Esophagus mucosa (tissue), 1 donor: ENCODE measurements at places on chromosomes 3 and 15.

DNA sequence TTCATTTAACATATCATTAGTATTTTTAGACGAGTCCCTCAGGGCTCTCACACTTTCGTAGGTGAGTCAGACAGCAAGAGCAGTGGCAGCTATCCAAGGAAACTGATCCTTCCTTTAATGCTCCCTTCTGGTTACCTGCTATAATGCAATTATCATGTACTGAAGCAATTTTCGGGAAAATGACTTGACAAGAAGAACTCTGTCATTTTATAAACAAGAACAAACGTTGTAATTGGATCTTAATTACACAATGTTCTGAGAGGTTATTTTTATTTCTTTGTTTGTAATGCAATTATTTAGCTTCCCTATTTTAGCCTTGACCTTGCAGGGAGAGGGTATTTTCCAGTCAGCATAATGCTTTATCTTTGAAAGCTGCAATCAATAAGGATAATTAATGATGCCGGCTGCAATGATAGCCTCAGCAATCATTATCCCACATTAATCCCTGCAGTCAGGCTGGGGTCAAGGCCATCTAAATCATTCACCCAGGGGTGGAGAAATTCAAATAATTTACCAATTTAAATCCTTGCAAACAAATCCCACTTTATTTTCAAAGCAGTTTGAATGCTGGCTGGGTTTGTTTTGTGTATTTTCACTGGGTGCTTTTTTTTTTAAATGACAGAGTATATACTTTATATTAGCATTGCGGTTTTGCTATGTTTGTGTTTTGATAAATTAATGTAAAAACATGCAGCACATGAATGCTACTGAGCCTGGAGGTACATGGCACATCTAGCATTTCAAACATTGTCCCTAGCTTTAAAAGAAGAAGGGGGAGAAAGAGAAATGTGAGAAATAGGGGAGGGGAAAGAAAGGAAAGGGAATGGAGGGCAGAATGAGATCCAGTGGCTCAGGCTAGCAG is 249.9 kb downstream of the SHOX2 start:
- peak; percentile 56 for ATAC-seq

- peak; percentile 48 for ATAC-seq
Measured at GRCh38 chr15:77013776-77014131, 18.8 kb downstream of the PSTPIP1 start.

GRCh38 chr3:135649361-135649760 is 316.2 kb upstream of the PPP2R3A start:
- ATAC-seq: no peak

DNA sequence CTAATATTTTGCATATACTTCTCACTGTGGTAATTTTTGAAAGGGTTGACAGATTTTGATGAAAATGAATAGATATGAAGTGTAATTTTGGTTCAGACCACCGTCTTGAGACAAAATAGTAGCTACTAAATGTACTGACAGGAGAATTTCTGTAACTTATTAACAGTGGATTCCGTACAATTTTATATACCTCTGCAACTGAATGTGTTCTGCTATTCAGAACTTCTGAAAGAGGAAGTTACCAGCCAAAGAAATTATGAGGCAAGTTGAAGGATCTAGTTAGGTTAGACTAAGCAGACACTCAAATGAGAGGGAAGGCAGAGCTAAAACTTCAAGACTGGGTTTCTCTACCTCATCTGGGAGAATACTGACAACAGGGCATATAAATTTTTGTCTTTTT is 29.4 kb downstream of the GAP43 start:
- no peak for ATAC-seq

- ATAC-seq: peak; percentile 87
Measured at GRCh38 chr3:100634493-100635272, 25.3 kb downstream of the ADGRG7 start.

- ATAC-seq: no peak
Measured at GRCh38 chr15:41937568-41937923, 34.8 kb downstream of the EHD4 start.

- no peak for ATAC-seq
Measured at GRCh38 chr3:13594991-13595421, 46.1 kb downstream of the FBLN2 start.

GRCh38 chr3:184471439-184471838 is 90.1 kb upstream of the EPHB3 start:
- no peak for ATAC-seq

DNA sequence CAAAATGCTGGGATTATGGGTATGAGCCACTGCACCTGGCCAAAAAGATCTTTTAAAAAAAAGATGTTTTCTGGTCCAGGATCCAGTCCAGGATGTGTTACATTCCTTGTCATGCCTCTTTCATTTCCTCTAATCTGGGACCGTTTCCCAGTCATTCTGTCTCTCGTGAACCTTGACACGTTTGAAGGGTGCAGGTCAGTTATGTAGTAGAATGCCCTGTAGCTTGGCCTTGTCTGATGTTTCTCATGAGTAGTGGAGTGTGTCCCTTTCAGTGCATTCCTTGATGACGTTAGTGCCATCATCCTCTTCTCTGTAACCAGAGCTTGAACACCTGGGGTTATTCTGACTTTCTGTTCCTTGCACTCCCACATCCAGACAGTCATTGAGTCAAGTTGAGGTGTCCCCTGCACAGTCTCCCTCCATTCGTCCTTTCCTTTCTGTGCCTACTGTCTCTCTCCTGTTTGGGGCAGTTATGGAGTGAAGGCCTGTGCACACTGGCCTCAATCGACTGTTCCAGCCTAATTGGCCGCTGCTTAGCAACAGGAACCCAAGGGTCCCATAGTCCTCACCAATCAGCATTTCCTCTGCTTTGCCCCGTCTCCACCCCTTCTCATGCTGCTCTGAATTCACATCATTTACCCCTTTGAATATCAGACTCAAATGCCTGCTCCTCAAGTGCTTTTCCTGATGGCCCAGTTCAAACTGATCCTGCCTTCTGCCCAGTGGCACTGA is 5.5 kb downstream of the FAM81A start:
- ATAC-seq: no peak

DNA sequence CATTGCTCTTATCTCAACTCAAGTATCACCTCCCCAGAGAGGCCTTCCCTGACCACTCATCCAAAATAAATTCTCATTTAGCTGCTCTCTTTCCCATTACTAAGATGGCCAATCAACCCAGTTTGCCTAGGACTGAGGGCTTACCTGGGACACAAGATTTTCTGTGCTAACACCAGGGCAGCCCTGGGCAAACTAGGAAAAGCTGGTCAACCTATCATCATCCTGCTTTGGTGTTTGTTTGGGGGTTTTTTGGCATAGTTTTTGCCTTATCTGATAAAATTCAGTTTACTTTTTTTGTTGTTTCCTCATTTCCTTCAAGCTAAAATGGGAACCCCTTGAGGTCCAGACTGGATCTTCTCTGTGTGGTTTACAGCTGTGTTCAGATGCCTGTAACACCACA is 131.4 kb upstream of the NR2F2 start:
- no peak for ATAC-seq

- no peak for ATAC-seq
Measured at GRCh38 chr3:170598091-170598502, 12.2 kb upstream of the SLC7A14 start.

- ATAC-seq: no peak
Measured at GRCh38 chr3:99630815-99631214, 7.6 kb upstream of the COL8A1 start.

GRCh38 chr3:66253790-66254620 is 33.2 kb downstream of the SLC25A26 start:
- no peak for ATAC-seq

DNA sequence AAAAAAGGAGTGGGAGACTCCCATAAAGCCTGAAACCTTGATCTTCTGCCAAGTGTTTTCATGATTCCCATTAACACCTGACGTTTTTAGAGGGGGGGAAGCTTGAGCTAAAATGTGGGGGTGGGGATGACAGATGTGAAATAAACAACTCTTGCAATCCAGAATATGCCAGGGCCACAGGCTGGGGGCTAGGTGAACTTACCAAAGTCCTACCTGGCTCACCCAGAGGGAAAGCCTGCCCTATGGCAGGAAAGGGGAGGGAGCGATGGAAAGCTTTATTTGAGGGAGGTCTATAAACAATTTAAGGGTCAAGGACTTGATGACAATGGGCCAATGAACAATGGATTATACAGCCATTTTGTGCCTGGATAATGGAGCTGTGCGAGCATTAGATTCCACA is 108.3 kb downstream of the LRIG1 start:
- no peak for ATAC-seq

DNA sequence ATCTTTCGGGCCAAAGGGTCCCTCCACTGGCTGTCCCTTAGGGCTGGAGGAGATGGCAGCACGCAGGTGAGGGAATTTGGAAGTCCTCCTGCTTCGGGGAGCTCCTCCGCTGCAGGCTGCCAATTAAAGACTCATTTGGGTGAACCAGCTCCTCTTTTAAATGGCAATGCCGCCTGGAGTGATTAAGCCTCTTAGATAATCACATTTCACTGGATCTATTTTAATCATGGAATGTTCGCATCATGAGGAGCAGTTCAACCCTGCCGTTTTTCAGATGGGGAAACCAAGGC is 117.9 kb downstream of the LIPC start:
- no peak for ATAC-seq
